ENCODE measurements at places on chromosomes 2 and 18.

DNA sequence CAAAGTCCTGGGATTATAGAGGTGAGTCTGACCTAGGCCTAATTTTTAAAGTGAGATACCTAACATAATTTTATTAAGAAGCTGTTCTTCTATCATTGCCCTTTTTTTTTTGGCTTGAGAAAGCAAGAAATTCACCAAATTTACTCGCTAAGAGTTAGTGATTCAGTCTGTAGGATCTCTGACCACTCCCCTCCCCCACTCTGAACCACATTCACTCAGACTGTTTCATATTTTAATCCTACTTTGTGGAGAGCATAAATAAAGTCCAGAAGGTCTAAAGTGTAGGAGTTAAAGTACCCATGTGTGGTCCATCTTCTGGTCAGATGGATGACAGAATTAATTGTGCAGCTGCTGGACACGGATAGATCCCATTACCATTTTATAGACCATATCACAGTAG is 115.8 kb upstream of the MGAT5 start:
- DNase-seq = no peak

DNA sequence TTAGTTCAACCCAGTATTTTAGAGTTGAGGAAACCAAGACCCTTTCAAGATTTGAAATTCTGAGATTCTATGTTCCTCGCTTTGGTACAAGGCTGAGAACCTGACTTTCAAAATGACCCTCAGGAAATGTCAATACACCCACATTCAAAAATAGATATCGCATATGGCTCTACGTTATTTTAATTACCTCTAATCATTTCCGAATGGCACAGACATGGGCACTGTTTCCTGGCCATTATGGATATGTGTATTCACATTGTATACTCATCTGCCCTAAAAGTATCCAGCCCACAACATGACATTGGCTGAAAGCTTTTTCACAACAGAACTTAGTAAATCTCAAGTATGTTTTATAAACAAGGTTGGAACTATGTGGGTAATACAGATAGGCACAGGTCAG is 6.7 kb downstream of the KLF7 start:
- DNase-seq = no peak

GRCh38 chr2:24328010-24328409 is 32.3 kb downstream of the ITSN2 start:
- no peak for DNase-seq

DNA sequence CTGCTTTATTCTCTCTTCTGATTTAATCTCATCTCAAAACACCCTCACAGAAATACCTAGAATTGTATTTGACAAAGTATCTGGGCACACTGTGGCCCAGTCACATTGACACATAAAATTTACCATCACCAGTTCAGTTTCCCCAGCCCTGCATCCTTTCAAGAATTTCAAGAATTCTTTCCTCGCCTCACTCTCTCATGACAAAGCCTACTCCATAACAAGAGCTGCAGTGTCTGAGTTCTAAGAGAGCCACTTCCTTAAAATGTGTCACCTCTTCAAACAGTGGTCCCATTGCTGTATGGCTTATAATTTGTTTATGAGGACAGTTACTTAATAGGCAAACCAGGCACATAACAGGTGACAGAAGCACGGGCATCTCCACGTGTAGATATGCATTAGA is 90.9 kb upstream of the STK39 start:
- DNase-seq = no peak

DNA sequence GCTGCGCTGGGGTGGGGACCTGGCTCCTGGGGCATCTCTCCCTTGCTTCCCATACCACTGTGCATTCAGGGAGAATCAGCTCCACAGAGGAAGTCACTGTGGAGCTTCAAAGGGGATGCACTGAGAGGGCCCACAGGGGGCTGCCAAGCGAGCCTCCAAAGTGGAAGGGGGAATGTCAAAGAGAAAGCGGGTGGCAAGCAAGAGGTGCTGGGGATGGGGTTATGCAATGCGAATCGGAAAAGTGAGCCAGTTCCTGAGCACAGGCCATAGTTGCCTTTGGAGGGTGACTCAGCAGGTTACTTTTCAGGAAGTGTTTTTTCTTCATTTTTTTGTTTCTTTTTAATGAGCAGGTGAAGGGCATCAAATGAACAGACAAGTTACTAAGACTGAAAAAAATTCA is 17.6 kb downstream of the PMAIP1 start:
- DNase-seq = no peak

DNA sequence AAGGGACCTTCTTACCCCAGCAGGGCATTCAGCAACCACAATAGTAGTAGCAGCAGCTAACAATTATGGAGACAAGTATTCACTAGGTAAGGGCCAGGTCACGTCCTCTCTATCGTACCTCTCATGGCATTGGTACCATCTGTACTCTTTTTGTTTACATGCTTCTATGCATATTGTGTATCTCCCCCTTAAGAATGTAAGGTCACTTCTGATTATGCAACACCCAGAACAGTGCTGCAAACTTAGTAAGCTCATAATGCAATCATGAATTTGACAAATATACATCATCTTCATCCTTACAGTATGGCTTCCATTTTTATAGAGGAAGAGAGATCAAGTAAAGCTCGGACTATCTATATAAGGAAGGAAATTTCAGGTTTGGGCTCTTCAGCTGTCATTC is 46.1 kb downstream of the SPRED2 start:
- no peak for DNase-seq

- DNase-seq = no peak
These were observed 111.4 kb downstream of the DCDC2C start for GRCh38 chr2:3814706-3815245.

GRCh38 chr2:25566094-25566493 is 107.3 kb downstream of the DTNB start:
- no peak for DNase-seq

- DNase-seq = no peak
These were observed 120.9 kb downstream of the RTP5 start for GRCh38 chr2:241990466-241990865.

GRCh38 chr18:2881088-2881839 is 34.5 kb downstream of the EMILIN2 start:
- no peak for DNase-seq

GRCh38 chr18:79776674-79777073 is 21.1 kb upstream of the KCNG2 start:
- DNase-seq = no peak

GRCh38 chr2:38533757-38534545 is 68.8 kb downstream of the HNRNPLL start:
- no peak for DNase-seq

- no peak for DNase-seq
These were observed 20.8 kb upstream of the MGAT5 start for GRCh38 chr2:134232868-134233727.

DNA sequence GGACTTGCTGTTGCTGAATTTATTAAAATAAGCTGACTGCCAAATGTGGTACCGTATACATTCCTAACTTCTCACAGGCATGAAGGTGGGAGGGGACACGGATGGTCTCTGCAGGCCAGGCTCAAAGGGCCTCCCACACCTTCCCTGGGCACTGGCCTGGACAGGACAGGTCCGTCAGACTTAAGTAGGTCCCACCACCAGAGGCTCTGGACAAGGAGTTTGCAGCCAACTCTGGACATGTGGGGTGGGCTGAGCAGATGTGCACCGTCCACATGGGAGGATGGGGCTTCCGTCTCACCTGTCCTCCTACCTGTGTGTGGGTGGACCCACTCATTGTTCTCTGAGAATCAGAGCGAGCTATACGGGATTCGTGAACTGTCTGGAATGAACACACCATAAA is 8.2 kb downstream of the ODC1 start:
- DNase-seq = no peak

DNA sequence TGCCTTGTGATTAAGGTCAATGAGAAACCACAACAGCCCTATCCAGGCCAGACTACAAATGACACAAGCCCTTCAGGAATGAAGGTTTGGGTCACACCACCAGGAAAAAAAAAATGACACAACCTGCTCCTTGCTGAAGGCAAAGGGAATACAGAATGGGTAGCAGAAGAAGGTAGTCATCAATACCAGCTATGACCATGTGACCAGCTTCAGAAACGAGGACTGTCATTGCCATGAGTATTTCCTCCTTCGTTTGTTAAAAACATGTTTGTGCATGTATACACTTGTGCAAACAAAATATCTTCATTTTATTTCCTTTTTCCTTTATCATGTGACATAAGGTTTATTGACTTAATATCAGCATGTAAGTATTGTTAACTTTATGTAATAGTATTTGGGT is 226.6 kb downstream of the CDH19 start:
- DNase-seq = no peak

DNA sequence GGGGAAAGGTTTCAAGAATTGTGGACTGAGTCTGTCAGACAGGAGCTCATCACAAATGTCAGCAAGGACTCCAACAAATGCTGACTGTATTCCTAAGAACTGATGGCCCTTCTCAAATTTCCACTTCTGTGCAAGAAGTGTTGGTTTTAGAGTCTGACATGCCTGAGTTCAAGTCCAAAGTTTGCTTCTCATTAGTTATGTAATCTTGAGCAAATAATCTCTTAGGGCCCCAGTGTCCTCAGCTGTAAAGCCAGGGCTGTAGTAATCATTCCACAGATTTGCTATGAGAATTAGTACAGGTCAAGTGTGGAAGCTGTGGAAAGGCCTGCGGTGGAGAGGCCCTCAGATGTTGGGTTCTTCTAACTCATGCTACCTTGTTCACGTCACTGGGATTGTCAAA is 23.9 kb downstream of the MEP1B start:
- no peak for DNase-seq

DNA sequence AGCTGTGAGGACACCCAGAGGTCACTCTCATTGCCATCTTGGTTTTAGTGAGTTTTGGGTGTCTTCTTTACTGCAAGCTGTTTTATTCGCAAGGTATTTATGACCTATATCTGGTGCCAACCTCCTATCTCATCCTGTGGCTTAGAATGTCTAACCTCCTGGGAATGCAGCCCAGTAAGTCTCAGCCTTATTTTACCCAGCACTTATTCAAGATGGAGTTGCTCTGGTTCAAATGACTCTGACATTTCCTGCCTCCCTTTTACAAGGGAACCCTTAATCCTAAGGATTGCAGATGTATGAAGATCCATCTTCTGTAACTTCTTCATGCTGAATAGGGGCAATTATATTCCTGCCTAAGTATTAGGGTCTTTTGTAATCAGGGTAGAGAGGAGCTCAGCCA is 708.0 kb downstream of the TMEM182 start:
- no peak for DNase-seq

- DNase-seq = no peak
These were observed 3.5 kb upstream of the ERICH2 start for GRCh38 chr2:170766693-170767092.

DNA sequence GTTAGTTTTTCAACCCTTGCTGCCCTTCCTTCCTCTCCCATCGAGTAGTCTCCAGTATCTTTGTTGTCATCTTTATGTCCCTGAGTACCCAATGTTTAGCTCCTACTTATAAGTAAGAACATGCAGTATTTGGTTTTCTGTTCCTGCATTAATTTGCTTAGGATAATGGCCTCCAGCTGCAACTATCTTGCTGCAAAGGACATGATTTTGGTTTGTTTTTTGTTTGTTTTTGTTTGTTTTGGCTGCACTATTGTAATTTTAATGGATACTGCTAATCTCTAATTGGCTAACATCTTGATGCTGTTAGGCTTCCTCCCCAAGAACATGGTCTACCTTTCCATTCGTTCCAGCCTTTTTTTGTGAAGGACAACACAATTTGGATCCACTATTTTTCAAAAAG is 31.2 kb upstream of the HNRNPLL start:
- DNase-seq = no peak

DNA sequence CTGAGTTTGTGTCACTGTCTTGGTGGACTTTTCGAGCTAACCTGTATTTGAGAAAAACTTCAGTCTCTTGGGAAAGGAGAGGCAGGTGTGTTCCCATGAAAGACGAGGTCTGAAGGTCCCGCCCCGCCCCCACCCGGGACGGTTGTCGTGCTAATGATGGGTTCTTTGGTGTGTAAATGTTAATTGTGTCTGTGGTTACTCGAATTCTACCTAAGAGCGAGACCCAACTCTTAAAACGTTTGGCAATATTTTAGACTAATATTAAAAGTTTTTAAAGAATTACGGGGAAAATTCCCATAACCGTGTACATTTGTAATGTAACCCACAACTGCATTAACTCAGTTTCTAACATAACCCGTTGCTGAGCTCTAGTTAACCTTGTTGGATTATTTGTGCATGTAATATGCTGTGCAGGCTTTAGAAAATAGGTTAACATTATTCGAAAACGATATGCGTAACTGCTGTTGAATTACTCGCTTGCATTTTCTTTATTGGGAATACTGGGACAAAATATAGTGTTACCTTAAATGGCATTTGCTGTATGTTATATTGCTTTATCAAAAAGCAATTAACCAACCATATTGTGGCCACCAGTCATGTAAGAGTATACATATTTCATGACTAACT is 833 bp downstream of the EPB41L5 start:
- no peak for DNase-seq

DNA sequence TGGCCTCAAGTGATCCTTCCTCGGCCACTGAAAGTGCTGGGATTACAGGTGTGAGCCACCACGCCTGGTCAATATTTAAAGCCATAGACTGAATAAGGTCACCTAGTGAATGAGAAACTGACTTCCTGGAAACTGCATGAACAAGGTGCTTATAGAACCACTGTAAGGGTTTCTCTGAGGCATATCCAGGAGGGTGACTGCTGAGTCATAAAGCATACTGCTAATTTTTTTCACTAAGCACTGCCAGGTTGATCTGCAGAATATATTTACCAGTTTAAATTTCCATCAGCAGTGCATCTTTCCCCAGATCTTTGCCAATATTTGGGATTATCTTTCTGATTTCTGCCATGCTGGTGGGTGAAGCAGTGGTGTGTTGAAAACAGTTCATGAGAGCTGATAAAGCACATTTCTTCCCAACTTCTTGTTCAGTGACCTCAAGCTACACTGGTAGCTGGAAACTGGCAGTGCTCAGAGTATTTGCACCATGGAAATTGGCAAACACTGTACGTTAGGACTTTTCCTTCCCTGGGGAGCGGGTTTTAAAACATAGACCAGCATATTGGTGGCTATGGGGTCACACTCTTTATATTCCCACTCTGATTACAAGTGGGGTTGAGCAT is 4.2 kb upstream of the CLIP4 start:
- no peak for DNase-seq

DNA sequence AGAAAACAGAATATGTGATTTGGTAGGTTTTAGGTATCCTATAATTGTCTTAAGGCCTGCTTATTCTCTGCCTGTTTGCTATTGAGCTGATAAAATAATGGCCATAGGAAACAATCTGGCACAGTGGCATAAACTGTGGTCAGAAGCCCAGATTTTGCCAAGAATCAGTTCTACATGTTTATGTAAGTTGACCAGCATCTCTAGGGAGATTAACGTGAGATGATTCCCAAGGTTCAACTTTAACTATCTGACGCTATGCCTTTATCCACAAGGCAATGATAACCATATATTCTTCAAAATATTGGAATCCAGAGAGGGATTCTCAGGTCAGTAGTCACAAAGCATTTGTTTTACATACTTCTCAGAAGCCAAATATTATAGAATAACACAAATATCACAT is 25.6 kb downstream of the AP1S3 start:
- no peak for DNase-seq
